Stimulated activated CD4-positive, alpha-beta T cell treated with anti-CD3 and anti-CD28 coated beads, TNF-alpha, amount 100 ng/mL, for 4 hours (primary cell): ENCODE measurements at places on chromosomes 4 and X.

DNA sequence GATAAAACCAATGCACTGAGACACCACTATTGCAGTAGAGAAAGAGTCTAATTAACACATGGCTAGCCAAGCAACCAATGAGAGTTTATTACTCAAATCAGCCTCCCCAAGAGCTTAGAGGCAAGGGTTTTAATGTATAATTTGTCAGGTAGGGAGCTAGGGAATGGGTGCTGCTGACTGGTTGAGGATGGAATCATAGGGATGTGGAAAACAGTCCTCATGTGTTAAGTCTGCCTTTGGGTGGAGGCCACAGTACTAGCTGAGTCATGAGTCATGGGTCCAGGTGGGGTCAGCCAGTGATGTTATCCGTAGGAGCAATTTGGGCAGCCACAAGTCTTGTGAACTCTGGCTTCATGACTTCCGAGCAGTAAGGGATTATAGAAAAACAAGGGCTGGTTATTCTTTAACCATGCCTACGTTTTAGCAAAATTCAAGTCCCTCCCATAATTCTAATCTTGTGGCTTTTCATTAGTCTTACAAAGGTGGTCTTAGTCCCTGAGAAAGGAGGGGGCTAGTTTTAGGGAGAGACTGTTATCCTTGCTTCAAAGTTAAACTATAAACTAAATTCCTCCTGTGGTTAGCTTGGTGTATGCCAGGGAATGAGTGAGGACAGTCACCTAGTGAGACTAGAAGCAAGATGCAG, 25.1 kb upstream of the PLAC8 start:
- no peak for DNase-seq

GRCh38 chr4:75786526-75786925, 62.1 kb downstream of the USO1 start:
- no peak for DNase-seq

DNA sequence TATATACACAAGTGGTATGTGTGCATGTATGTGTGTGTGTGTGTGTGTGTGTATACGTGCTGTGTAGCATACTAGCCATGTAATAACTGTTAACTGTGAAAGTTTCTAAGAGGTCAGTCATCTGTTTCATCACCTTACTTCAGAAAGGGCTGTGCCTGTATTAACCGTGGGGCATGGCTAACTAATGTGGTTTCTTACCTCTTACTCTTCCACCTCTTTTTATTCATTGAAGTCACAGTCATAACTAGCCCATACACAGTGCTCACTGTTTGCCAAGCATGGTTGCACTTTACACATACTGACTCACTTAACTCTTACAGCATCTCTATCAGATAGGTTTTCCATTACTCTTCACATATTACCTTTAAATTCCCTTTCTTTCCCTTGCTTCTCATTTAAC, 23.7 kb upstream of the LRAT start:
- no peak for DNase-seq

DNA sequence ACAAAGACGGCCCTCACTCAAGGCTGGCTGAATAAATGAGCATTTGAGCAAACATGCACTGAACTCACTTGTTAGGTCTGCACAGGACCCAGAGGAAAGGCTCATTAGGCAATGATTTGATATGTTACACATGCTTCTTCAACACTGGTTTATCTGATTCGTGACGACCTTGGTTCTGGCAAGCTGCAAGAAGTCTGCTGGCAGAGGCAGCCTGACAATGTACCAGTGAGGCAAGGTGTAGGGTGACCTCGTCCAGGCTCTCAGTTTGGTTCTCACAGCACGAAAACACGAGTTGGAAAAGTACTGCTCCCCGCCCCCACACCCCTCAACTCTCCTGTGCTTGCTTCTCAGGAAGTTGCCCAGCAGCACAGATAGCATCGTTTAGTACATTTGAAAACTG, 63.1 kb upstream of the CITED1 start:
- no peak for DNase-seq

- no peak for DNase-seq
These were observed 41.4 kb upstream of the PPP2R3B start for GRCh38 chrX:427812-428725.

DNA sequence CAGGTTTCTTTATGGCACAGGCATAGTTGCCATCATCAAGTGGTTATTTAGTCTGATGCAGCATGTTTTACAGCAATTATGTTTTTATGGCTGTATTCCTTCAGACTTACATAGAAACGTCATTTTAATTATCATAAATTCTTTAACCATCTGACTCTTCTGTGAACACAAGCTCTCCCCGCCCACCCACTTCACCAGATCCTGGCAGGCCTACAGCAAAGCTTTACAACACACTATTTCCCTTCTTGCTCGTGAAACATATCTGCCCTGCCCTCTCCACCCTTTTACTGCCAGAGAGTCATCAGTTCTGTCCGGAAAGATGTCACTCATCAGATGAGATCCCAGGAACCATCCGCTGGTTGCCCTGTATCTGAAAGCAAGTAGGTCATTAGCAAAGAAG, 120.5 kb downstream of the HS6ST2 start:
- no peak for DNase-seq

DNA sequence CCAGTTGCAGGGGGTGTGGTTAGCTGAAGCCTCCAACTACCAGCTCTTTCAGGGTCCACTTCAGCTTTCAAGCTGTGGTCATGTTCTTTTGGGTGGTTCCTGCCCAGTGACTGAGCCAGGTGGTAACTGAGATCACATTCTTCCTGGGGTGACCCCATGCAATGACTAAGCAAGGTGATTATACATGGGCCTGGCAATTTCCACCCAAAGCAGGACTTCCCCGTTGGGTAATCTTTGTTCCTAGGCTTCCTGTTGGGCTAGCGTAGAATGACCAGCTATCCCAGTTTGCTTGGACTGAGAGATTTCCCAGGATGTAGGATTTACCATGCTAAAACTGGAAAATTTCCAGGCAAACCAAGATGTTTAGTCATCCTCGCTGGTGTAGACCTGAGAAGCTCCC, 18.4 kb upstream of the MAGEB17 start:
- no peak for DNase-seq
